AG08396 (cell line): ENCODE measurements at places on chromosomes 6 and 20.

- DNase-seq = no peak
Observed at GRCh38 chr20:2748551-2749342, 51.7 kb downstream of the CPXM1 start.

DNA sequence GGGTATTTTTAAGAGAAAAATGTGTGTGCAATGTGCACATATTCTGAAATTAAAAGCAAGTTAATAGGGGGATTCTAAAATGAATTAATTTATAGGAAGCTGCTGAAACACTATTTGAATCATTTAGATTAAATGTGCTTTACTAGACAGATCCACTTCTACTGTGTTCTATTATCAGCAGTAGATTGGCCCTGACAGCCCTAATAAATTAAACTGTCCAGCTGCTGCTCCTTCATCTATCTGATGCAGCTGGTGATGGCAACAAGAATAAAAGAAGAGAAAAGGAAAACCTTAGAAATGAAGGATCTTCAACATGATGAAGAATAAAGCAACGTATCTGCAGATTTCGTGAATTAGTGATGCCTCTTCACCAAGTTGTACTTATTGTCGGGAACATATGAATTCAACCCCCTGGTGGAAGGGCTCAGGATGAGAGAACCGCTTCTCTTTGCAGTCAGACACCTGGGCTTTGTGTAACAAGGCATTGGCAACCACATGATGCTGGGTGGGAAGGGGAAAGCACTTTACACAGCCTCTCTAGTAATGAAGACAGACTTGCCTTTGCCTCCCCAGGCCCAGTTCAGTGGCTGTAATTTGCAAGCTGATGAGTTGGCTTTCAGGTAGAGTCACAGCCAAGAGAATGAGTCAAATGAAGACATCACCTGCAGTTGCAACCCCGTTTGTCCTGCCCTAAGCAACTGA is 94.4 kb downstream of the LAMP5 start:
- no peak for DNase-seq

DNA sequence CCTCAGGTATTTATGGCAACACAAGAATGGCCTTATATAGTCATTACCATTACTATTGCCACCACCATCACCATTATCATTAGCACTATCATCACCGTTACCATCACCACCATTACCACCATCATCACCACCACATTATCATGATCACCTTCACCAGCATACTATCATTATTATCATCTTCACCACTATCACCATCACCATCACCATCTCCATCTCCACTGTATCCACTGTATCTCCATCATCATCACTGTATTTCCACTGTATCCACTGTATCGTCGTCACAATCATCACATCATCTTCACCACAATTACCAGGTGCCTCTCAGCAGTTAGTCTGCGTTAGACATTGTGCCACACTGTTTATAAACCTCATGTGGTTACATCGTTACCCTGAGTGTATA is 45.3 kb downstream of the GGTLC1 start:
- DNase-seq = no peak

DNA sequence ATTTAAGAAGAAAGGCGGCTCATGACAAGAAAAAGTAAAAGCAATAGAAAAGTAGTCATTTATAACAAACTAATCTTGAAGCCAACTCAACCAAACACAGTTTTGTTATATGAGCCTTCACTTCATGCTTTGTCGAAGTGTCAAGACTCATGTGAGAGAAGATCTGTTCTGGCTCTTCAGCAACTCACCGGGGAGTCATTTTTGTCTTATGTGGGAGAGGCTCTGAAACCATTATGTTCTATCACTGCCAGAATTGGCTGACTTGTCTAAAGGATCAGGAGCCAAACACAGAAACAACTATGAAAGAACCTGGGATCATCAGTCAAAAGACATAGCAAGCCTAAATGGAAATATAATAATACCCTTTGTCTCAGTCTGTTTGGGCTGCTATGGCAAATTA is 105.2 kb downstream of the CDK19 start:
- no peak for DNase-seq
